ENCODE measurements at places on chromosomes 1 and 21. TPM values are rescaled to one million over a fixed set of nuclear protein-coding genes. Genes with fewer than 3 reads are reported as not detected.

DNA sequence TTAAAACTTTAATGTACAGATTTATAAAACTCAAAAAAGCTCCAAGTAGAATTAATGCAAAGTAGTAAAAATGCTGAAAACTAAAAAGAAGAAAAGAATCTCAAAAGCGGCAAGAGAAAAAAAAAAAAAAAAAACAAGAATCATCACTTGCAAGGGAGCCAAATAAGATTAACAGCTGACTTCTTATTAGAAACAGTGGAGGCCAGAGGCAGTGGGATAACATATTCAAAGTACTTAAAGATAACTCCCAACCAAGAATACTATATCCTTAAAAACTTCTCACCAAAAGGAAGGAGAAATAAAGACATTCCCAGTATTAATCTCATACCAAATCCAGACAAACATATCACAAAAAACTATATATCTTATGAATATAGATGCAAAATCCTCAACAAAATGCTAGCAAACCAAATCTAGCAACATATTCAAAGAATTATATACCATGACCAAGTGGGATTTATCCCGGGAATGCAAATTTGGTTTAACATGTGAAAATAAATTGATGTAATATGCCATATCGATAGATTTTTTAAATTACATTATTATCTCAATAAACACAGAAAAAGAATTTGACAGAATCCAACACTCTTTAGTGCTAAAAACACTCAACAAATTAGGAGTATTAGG is 62.7 kb downstream of the CAMK2N1 start:
- DNase-seq = no peak

- DNase-seq = no peak
Measured at GRCh38 chr21:41931041-41931451, 22.8 kb downstream of the C2CD2 start.

DNA sequence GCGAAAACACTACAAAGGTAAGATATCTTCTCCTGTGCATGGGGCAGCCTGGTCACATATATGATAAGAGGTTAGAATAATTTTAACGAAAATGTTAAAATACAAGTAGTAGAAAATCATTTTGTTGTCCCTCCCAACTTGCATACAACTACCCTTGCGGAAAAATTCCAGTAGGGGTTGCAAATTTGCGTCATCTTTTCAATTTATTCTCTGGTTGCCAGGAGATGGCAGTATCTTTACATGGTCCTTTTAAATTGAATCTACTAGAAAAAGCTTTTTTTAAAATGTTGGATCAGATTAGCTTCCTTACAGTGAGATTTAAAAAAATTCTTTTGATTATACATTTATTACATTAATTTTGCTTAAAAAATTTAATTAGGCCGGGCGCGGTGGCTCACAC is 10.9 kb downstream of the S100PBP start:
- no peak for DNase-seq

GRCh38 chr1:62346886-62347285 is 27.7 kb upstream of the KANK4 start:
- DNase-seq = no peak

- no peak for DNase-seq
Measured at GRCh38 chr1:114224196-114224907, 70.7 kb upstream of the SYT6 start.

GRCh38 chr1:185265314-185265713 is 51.7 kb downstream of the IVNS1ABP start:
- DNase-seq = no peak

- DNase-seq = no peak
Measured at GRCh38 chr1:164671966-164672571, 113.1 kb downstream of the PBX1 start.

Gene H3-3A
- 466 TPM for total RNA-seq

All from activated naive CD8-positive, alpha-beta T cell treated with anti-CD3 and anti-CD28 coated beads, Interleukin-2, amount 10 ng/mL, durations not matched to agents 7 days and 5 days (primary cell).